ENCODE measurements at places on chromosomes 3 and 15.

- DNase-seq: peak; percentile 64
These were observed 115.1 kb downstream of the HERC1 start for GRCh38 chr15:63718590-63719035.

- no peak for DNase-seq
These were observed 173.3 kb downstream of the PDZRN3 start for GRCh38 chr3:73451301-73451944.

DNA sequence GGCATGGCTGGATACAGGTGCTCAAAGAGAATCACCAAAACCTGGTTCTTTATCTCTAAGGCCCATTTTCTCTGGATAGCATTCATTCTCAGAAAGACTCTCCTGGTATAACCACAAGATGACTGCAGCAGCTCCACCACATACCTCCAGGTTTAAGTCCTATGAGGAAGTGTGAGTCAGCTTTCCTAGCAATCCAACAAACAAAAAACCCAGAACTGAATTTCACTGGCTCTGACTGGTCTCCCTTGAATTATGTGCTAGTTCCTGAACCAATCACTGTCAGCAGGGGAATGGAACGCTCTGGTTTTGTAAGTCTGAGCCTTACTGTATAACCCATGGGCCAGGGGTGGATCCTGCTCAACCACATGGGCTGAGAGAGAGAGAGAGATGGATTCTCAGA lies 27.2 kb downstream of the MRPL46 start:
- peak; percentile 81 for DNase-seq

DNA sequence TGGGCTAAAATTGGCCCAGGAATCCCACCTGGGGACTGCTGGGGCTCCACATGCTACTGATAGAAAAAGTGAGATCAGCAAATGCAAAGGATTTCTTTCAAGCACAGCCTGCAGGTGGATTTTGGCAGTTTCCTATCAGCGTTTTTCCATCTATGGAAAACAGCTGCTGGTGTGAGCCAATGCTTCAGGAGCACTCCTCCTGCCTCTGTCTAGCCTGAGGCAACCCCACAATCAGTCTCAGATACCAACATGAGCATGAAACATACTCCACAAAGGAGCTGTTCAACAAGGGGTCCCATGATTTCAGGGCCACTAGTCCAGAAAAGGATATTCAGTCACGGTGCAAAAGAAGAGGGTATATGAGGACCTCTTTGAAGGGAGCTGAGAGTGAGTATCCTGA lies 311.5 kb upstream of the THBS1 start:
- DNase-seq: no peak

DNA sequence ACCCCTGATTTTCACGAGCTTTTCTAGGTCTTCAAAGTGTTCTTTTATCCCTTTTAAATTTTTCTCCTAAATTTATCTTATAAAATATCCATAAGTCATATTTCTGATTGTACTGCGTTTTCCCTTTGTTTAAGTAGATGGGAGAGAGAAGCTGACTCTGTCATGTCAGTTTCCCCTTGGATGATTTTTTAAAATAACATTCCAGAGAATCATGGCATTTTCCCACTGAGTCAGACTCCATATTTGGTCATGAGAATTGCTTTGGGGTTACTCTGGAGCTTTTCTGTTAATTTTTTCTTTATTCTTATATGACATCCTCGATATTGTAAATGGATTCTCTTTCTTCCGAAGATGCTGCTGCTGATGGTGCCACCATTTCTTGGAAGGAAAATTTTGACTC lies 28.6 kb upstream of the UMPS start:
- peak; percentile 85 for DNase-seq

DNA sequence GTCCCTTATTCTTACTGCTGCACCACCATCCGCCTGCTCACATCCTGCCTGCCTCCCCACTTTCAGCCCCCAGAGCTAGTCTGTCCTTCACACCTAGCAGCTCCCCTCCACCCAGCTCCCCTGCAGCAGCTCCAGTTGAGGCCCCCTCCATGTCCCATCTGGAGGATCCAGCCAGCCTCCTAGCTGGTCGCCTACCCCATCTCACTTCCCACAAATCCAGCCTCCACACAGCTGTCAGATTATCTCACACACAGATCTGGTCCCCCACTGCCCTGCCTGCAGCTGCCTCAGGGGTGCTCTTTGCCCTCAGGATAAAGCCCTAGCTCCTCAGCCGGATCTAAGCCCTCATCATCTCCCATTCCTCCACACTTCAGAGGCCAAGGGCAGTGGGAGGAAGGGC lies 8.8 kb upstream of the SEMA7A start:
- DNase-seq: no peak

- no peak for DNase-seq
These were observed 397.4 kb upstream of the TPM1 start for GRCh38 chr15:62644889-62645742.

DNA sequence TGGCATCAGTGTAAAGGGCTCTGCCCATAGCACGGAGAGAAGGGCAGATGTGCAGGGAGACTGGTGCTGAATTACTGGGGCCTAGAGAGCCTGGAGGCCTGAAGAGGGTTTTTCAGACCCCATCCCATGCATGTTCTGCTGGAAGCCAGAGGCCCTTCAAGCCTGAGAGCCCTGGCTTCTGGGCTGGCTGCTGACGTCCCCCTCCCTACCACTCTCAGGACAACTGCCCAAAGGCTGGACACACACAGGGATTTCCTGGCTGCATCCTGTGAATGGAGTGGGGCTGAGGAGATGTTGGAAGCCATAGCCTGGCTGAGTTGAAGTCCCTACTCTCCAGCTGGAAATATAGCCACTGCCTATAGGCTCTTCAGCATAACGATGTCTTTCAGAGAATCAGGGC lies 16.9 kb upstream of the DOCK3 start:
- no peak for DNase-seq

- no peak for DNase-seq
These were observed 555.7 kb downstream of the MAGI1 start for GRCh38 chr3:65483011-65483410.

DNA sequence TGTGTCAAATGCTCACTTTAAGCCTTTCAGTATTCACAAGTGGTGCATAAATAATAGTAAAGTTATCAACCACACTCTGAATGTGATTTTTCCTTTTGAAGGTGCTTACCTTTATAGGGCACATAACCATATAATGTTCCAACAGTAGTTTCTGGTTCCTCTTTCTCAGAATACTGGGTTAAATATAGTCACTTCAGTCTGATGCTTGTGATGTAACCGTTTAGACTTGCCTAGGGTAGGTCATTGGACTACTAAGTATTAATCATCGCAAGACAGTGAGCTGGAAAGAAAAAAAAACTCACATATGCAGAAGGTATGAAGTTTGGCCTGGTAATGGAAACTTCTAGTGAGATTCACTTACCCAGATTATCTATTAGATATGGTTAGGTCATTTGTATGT lies 1.9 kb downstream of the KBTBD8 start:
- peak; percentile 63 for DNase-seq

- no peak for DNase-seq
These were observed 13.3 kb upstream of the PPP1R2 start for GRCh38 chr3:195556390-195556789.

DNA sequence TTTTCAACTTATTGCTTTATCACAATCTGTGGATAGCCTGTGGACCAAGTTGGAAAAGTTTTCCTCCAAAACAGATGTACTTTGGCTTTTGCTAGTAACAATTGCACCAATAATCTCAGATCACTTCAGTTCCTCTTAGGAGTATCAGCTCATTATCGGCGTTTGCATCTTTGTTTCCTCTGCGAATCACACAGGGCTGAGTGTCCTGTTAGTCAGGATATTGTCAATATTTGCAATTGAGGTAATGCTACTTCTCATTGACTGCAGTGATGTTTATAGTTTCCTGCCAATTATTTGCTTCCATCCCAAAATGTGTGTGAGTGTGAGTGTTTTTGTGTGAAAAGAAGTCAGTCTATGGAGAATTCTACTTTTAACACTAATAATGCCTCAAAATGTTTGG lies 545.0 kb downstream of the SI start:
- no peak for DNase-seq

DNA sequence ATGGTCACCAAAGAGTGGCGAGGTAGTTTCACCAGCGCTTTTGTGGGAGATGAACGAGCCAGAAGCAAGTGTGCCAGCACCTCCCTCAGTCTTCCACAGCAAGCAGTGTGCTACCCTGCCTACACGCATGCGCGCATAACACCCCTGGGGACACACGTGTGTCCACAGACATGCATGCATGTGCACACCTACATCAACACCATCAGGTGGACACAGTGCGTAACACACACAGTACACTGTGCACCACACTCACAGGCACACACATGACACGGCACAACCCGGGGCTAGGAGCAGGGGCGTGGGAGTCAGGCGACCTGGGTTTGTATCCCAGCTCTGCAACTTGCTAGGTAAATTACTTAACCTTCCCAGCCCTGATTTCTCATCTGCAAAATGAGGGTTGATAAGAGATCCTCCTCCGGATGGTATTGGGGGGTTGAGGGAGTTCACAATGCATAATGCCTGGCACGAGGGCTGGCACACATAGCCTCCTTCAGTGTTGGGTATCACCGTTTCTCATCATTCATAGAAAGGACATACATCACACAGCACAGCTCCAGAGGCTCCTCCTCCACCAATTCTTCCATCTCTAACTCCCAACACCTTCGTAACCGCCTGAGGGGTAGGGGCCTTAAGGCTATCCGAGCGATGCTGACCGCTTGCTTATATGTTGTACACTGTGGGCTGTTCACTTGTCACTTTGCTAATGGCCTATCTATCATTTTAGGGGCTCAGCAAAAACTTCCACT lies 174.9 kb downstream of the SMAD6 start:
- no peak for DNase-seq

GRCh38 chr3:127019449-127019848 lies 36.5 kb downstream of the PLXNA1 start:
- DNase-seq: peak; percentile 28

GRCh38 chr3:161939918-161940620 lies 443.5 kb downstream of the OTOL1 start:
- no peak for DNase-seq

GRCh38 chr3:197399486-197399885 lies 101.1 kb upstream of the DLG1 start:
- no peak for DNase-seq

DNA sequence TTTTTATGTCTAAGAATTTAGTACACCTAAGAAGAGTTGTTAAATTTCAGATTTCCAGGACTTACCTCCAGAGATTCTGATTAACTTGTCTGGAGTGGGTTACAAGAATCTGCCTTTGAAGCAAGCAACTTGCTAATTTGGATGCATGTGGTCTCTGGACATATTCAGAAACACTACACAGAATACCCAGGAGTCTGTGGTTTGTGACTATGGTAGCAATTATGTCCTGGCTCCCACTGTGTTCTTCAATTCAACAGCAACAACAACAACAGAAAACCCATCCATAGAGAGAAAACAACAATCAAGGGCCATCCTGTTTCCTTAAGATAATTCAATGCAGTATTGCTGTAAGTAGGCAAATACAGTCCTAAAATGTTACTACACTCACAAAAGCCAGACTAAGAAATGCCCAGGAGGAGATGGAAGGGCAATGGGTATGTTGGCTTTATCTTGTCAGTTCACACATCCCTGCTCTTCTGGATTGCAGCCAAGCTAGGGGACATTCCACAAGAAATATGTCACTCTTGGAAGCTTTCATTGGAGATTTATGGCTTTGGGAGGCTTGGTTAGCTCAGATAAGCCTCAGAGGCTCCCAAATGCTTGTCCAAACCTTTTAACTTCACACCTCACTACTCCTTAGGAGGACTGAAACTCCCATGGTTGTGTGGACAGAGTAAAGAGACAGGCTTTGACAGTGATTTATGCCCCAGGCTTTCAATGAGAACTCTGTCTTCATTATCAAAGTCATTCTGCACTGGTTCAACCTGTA lies 99.4 kb upstream of the MRPL3 start:
- peak; percentile 48 for DNase-seq

GRCh38 chr15:70262171-70262570 lies 164.5 kb upstream of the TLE3 start:
- DNase-seq: no peak

GRCh38 chr3:44179246-44179645 lies 62.4 kb upstream of the TOPAZ1 start:
- DNase-seq: no peak

DNA sequence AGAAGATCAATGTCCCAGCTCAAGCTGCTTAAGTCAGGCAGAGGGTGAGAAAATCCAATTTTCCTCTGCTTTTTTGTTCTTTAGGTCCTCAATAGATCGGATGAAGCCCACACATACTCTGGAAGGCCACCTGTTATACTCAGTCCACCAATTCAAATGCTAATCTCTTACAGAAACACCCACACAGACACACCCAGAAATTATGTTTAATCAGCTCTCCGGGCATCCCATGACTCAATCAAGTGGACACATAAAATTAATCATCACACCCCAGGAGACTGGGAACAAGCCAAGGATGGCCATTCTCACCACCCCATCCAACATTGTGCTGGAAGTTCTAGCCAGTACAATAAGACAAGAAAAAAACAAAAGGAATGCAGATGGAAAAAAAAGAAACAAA lies 67.8 kb upstream of the SLC24A5 start:
- DNase-seq: peak; percentile 85

GRCh38 chr15:43511012-43511885 lies 6.2 kb upstream of the MAP1A start:
- DNase-seq: peak; percentile 26

- DNase-seq: no peak
These were observed 73.4 kb downstream of the BLM start for GRCh38 chr15:90790561-90790960.

DNA sequence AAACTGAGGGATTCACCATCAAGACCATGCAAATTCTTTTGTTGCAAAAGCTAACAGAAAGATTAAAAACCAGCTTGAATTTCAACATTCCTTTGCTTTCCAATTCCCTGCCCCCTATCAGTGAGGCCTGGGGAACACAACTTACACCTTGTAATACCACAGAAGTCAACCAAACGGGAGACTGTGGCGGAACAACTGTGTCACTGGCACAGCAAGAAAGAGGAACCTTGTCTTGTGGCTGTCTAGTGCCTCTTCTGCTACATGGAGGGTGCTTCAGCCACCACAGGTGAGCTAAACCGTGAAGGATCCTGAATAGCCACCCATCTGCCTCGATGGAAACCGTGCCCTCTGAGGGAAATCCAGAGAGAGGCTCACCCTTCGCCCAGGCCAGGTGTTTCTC lies 11.4 kb downstream of the CCDC12 start:
- DNase-seq: no peak

DNA sequence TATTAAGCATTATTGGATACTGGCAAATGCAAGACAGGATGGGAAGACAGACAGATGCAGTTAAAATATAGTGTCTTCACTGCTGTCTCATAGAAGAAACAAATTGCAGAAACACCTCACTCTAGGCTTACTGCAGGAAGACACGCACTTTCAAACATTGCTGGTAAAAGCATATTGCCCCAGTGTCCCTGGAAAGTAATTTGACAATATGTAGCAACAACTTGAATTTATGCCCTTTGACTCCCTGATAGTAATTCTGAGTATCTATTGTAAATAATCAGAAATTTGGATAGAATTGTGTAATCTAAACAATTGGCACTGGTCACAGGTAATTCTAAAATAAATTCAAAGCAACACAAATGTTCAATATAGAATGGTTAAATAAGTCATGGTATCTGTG lies 62.0 kb downstream of the MSL2 start:
- no peak for DNase-seq

DNA sequence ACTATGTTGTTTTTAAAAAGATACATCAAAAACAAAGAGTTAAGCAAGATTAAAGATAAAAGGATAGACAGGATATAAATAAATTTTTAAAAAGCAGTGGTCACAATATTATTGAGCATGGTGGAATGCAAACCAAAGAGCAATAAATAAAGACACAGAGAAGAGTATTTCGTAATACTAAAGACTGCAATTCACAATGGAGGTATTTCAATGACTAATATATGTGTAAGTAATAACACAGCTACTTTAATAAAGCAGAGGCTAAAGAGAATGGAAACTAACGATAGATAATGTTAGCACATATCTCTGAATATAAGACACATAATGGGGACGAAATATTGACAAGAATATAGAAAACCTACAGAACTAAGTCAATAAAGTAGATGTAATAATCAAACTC lies 219.6 kb downstream of the WDR72 start:
- DNase-seq: peak; percentile 59
